ENCODE measurements at places on chromosomes 12 and 14. TPM values are rescaled to one million over a fixed set of nuclear protein-coding genes. Genes with fewer than 3 reads are reported as not detected.
A peak's percentile ranks its signal among the peaks of the same experiment; 100 is the strongest.

- ATAC-seq, result peak; percentile 19
These were observed 1.6 kb downstream of the CMKLR1 start for GRCh38 chr12:108337235-108338223.

The ASB2 gene
- total RNA-seq, result 118 TPM

GRCh38 chr12:82182601-82183190 is 175.5 kb downstream of the CCDC59 start:
- no peak for ATAC-seq

The FAM186B gene
- total RNA-seq, result 0.69 TPM

GRCh38 chr14:61322799-61323290 is 1.5 kb downstream of the PRKCH start:
- no peak for ATAC-seq

DNA sequence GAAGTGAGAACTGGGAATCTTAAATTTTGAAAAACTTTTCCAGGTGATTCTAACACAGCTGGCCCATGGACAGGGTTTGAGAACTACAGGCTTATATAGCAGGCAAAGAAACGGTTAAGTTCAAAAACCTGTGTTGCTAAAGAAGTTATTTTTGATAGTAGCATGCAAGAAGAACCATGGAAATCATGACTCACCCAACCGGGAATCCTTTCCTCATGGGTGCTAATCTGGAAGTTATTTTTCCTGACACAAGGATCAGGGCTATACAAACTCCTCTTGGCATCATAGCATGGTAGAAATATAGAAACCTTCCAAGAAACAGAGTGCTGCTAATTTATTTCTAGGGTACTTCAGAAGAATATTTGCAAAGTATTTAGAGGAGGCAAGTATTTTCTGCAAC is 588.7 kb downstream of the CCER1 start:
- ATAC-seq, result no peak

DNA sequence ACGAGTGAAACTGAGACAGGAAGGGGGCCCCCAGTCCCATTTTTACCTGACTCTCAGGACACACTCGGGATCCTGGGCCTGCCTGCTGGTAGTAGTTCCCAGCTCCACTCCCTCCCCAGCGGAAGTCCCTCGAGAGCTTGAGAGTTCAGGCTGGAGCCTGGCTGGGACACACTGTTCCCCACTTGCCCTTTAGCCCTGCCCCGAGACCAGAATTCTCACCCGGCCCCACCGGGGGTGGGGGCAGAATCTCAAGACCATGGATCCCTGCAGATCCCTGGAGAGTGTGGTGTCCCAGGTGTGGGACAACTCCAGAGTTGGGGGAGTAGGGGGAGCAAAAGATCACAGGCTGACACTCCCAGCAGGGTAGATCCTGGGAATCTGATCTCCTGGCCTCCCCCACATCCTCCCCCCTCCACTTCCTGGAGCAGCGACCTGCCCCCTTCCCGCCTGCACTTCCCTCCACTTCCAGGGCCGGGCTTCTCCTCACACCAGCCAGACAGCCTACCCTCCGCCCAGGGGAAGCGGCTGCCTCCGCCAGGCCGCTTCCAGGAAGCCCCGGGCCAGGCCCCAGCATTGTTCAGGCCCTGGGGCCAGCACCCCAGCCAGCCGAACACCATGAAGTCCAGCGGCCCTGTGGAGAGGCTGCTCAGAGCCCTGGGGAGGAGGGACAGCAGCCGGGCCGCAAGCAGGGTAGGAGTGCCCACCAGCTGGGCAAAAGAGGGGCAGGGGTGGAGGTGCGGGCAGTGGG is at the start of gene TNS2:
TSS of gene TNS2 (plus strand) at position 495 of the 748 bp plus-strand sequence. CDS start at position 616, 121 bp downstream.
- ATAC-seq, result peak; percentile 24

The SLC2A3 gene
- total RNA-seq, result 13.2 TPM

The SLC5A8 gene
- total RNA-seq, result not detected

- ATAC-seq, result no peak
These were observed 12.0 kb upstream of the AMN start for GRCh38 chr14:102910442-102910841.

DNA sequence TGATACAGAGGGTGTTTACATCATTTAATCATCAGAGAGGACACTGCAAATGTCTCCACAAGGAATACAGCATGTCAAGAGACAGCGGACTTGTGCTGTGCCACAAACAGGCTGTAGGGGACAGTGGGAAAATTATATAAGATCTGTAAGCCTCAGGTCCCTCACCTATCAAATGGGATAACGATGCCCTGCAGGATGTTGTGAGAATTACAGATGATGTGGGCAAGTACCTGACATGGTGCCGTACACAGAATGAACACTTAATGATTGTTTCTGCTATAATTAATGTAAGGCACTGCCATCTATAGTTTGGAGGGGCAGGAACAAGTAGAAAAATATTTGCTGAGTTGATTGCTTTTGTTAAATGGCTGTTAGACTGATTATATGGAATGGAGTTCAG is 81.9 kb upstream of the GTF2A1 start:
- no peak for ATAC-seq

DNA sequence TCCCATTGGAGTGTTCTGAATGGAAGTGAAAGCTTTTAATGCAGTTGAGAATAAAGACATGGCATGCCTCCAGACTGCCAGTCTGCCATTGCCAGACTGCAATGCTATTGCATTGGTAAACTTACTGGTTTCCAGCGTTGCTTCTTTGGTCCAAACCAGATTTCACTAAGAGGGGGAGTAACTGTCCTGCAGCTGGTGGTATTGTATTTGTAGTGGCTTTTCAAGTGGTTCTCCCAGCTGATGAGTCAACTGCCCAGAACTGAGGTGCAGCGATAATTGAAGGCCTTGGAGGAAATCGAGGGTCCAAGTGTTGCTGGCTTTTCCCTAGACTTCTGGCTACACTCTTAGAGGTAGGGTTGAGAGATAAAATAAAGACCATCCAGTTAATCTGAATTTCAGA is 31.9 kb downstream of the ERG28 start:
- ATAC-seq, result no peak

- no peak for ATAC-seq
These were observed 72.8 kb downstream of the CAPZA3 start for GRCh38 chr12:18810537-18811253.

The NT5DC3 gene
- 64.5 TPM for total RNA-seq

- no peak for ATAC-seq
These were observed 24.6 kb upstream of the BCL7A start for GRCh38 chr12:121996945-121997612.

The PRIMA1 gene
- total RNA-seq, result 14.0 TPM

The EPS8 gene
- total RNA-seq, result 72.4 TPM

DNA sequence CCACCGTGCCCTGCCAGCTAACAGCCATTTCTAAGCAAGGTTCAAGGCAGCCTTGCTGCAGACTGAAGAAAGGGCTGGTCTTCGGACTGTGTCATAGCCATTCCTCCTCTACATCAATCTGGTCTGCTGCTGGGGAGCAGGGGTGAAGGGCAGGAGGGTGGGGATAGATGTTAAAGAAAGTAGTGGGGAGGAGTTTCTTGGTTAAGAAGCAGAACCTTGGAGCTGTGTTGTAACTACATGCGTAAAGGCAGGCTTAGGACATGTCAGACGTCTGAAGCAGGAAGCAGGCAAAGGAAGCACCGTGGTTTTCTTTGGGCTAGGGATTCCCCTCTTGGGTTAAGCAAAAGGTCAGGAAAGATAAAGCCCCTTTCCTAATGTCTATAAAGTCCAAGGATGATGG is 18.1 kb upstream of the NEK9 start:
- no peak for ATAC-seq

DNA sequence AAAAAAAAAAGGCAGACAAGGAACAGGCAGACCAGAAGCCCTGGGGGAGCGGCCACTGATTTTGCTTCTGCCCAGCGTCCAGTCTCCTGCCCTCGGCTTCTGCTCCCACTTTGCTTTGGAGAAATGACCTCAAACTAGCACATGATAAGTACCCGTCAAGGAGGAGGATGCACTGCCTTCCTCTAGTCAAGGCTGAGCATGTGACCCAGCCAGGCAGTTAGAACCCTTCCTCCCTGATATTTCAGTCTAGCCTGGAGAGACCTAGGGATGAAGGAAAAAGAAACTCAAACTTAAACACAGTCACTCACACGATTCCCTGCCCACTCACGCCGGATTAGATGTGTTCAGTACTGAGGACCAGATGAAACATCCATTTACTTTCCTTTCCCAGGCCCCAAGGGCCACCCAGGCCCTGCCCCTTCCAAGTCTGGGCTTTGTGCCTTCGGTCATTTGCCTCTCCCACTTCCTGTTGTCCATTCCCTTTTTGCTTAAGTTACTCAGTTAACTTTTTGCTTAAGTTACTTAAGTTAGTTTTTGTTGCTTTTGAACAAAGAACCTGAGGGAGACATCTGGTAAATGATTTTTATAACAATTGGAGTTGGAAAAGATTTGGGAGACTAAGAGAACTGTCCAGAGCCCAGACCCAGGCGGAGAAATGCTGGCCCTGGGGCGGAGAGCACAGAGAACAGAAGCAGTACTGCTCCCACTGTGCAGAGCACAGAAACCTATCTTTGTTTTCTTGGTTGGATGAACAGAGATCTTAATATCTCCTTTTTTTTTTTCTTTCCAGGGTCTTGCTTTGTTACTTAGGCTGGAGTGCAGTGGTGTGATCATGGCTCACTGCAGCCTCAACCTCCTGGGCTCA is 23.0 kb upstream of the TTC7B start:
- ATAC-seq, result peak; percentile 86

DNA sequence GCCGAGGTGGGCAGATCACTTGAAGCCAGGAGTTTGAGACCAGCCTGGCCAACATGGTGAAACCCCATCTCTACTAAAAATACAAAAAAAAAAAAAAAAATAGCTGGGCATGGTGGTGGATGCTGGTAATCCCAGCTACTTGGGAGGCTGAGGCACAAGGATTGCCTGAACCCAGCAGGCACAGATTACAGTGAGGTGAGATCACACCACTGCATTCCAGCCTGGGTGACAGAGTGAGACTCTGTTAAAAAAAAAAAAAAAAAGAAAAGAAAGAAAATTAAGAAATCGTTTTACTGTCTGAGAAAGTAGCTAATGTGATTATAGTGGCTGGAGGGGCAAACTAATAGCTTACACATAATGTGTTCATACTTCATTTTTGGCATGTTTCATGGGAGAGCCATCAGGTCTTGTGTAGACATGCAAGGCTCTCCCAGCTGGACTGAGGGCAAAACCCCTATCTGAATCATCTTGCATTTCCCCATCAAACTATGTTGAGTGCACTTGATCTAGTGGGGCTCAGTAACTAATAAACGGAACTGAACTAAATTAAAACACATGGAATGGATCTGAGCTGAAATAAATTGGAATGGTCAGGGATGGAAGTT is 16.2 kb downstream of the KIF21A start:
- ATAC-seq, result no peak

GRCh38 chr12:101407049-101407435 is 530 bp downstream of the ARL1 start:
- no peak for ATAC-seq

The PIGH gene
- total RNA-seq, result 24.1 TPM

- ATAC-seq, result no peak
These were observed 78.5 kb downstream of the MDGA2 start for GRCh38 chr14:47596860-47597259.

- ATAC-seq, result peak; percentile 49
These were observed 3.2 kb upstream of the TBX5 start for GRCh38 chr12:114408886-114409851.

- no peak for ATAC-seq
These were observed 23.3 kb downstream of the PDZRN4 start for GRCh38 chr12:41211448-41211847.

DNA sequence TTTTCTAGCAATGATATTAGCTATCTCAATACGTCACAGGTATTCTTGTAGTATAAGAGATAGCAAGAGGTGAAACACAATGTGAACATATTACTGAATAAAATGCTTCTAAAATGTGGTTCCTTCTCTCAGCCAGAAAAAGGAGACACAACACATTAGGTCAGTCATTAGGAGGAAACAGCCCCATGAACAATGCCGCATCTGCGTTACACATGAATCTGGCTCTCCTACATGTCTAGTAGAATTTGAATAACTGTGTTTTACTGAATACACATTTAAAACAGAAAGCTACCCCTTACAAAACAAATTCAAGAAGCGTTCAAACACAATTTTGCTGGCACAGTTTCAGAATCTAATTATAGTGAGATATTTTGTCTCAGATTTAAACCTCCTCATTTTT is 51.6 kb downstream of the EFCAB11 start:
- no peak for ATAC-seq

The SYT10 gene
- total RNA-seq, result 1.9 TPM

- no peak for ATAC-seq
These were observed 51.0 kb downstream of the ST8SIA1 start for GRCh38 chr12:22283508-22283907.

The L3HYPDH gene
- 24.5 TPM for total RNA-seq

DNA sequence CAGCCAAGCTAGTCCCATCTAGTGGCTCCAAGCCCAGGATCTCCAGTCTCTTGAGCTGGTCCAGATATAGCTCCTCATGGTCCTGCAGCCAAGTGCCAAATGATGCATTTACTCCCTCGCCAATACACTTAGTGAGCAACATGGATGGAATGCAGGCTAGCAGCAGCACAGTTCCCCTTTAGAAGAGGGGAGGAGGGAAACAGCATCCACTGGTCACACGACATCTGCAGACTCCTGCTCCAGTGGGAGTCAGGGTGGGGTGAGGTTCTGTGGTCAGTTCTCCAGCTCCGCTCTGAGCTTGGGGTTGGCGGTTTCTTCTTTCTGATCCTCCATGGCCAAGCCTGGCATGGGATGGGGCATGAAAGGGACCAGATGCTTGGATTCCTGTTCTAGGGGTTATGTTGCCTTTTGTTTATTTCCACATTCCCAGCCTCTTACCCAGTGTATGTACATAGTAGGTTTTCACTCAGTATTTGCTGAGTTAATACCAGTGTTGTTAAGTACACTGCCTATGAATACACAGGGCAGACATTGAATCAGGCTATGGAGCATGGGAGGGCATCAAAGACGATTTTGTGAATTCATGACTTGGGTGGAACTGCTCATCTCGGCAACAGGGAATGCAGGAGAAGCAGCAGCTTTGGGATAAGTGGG is 57.3 kb downstream of the GALNT16 start:
- peak; percentile 90 for ATAC-seq

DNA sequence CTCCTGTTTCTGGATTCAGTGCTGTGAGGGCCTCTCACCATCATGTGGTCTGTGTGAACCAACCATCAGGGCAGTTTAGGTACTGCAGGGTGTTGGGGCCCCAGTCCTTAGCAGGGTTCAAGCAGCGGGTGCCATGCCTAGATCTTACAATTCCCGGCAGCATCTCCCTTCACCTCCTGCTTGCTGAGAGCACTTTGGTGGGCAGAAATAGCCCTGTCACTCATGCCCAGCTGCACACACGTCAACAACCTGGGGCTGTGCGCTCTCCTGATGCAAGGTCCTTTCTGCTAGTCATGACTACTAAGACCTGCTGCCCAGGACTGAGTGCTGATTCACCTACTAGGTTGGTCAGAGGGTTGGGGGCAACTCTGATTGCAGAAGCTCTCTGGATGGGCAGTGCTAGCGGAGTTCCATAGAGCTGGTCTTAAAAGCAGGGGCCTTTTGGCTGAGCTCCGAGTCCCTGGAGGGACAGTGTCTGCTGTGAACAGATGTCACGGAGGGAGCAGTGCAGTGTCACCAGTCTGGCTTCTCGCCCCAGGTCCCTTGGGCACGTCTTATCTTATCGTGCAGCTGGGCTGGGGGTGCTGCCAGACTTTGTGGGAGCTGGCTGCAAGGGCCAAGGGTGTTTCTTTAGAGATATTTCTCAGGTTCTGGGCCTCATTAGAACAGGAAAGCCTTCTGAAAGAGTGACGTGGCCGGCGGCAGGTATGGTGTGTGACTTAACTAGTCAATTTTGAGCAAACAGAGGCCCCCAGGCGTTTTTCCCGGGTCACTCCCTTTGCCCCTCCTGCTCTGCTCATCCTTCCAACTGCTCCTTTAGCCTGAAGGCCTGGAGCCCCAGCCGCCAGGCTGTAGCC is 71.8 kb downstream of the NINJ2 start:
- no peak for ATAC-seq
